Naive thymus-derived CD8-positive, alpha-beta T cell (primary cell): ENCODE measurements at places on chromosomes 5 and 9.
A peak's percentile ranks its signal among the peaks of the same experiment; 100 is the strongest.

DNA sequence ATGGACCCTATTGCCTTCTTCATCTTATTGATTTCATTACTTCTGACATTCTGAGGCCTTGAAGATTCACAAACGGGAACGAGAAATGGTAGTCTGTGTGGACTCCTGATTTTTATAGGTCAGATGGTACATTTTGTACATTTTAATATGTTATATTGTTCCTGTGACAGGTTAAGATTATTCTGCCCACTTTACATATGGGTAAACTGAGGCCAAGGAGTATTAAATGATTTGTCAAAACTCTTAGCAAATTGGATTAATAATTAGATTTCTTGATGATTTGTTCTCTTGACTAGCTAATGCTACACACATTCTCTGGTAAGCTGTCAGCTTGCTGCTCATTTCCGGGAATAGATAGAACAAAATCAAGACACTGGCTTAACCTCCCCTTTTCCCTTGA is 1.9 kb downstream of the FAM53C start:
- peak overlapping the region; percentile 94 for H3K27ac ChIP-seq
- H3K36me3 ChIP-seq = no peaks in the 10 kb centered on the region
- peaks cover 42% of the 10 kb centered on the region for H3K4me1 ChIP-seq

- peak overlapping the region; percentile 98 for H3K4me3 ChIP-seq
- peaks cover 9% of the 10 kb centered on the region for H3K4me1 ChIP-seq
- DNase-seq = no peak
- H3K27ac ChIP-seq = peak overlapping the region; percentile 92
- H3K27me3 ChIP-seq = peaks cover 1% of the 10 kb centered on the region
Observed at GRCh38 chr5:88503041-88503345, 234.3 kb upstream of the TMEM161B start.

DNA sequence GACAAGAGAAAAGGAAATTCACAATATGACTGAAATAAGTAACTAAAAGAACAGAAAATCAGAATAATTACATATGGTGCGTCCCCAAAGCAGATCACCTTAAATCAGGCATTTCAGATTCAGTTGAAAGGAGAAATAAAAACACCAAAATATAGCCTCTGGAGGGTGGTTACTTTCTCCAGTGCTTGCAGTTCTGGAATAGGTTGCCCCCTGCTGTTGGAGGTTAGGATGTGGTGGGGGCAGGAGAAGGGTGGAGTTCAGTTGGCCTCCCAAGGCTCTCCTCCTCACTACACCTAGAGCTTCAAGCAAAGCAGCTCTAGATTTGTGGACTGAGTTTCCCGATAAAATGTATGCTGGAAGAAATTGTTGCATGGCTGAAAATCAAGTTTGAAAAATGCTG is 338.2 kb upstream of the TLE4 start:
- peaks cover 8% of the 10 kb centered on the region for H3K27me3 ChIP-seq
- H3K27ac ChIP-seq = no peak overlapping the region
- H3K4me3 ChIP-seq = no peak overlapping the region
- no peaks in the 10 kb centered on the region for H3K36me3 ChIP-seq
- no peak for DNase-seq

DNA sequence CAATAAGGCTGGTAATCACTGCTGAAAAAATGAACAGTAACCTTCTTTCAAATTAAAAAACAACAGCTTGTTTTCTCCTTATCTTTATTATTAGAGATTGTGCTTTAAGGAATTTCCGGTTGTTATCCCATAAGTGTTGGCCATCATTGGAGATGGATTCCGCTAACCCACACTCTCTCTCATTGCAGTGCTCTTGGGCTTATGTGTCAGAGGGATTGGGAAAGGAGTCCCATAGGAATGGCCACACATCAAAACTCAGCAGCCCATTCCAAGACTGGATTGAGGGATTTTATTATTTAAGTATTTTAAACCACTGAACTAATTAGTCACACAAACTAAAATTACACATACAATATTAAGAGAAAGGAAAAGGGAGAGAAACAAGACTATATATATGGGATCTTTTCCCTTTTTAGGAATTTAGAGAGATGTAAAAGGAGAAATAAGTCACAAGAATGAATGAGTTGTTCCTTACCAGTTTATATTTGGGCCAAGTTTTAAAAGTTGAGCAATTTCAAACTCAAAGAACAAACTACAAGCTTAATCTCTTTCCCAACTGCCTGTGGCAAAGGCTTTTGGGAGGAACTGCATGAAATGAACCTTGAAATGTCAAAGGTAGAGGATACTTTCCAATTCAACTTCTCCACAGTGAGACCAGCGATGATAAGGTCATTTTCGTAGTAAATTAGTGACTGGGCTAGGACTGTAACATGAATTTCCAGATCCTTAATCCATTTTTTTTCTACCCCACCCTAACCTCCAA is 2.4 kb downstream of the SPINK6 start:
- peaks cover 2% of the 10 kb centered on the region for H3K27me3 ChIP-seq
- H3K4me3 ChIP-seq = no peak overlapping the region
- H3K36me3 ChIP-seq = no peaks in the 10 kb centered on the region
- no peaks in the 10 kb centered on the region for H3K4me1 ChIP-seq
- no peak overlapping the region for H3K27ac ChIP-seq

DNA sequence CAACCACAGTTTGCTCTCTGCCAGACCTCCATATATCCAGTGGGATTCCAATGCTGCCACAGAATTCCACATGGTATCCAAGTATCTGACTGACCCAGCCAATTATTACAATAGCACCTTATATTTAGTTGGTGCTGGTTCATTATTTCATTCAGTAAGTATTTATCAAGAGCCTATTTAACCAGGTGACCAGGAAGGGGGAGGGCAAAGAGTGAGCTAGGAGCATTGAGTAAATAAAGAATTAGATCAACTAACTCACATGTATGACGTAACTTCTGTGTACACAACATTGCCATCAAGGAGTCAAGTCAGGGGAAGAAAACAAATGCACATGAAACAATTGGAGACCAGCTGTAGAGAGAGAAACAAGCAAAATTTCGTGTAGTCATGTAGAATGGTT is 207.1 kb upstream of the PAPPA start:
- H3K4me3 ChIP-seq = no peak overlapping the region
- H3K36me3 ChIP-seq = no peaks in the 10 kb centered on the region
- DNase-seq = no peak
- no peaks in the 10 kb centered on the region for H3K4me1 ChIP-seq
- H3K27ac ChIP-seq = no peak overlapping the region
- peaks cover 12% of the 10 kb centered on the region for H3K27me3 ChIP-seq

- no peak for DNase-seq
- H3K4me1 ChIP-seq = peaks cover 67% of the 10 kb centered on the region
- no peak overlapping the region for H3K4me3 ChIP-seq
- no peak overlapping the region for H3K27ac ChIP-seq
- H3K27me3 ChIP-seq = no peaks in the 10 kb centered on the region
Observed at GRCh38 chr5:175681968-175682340, 24.1 kb downstream of the HRH2 start.

GRCh38 chr5:116329503-116329902 is 244.7 kb downstream of the COMMD10 start:
- no peaks in the 10 kb centered on the region for H3K27me3 ChIP-seq
- H3K4me3 ChIP-seq = no peak overlapping the region
- DNase-seq = no peak
- peaks cover 51% of the 10 kb centered on the region for H3K36me3 ChIP-seq
- H3K4me1 ChIP-seq = no peaks in the 10 kb centered on the region

DNA sequence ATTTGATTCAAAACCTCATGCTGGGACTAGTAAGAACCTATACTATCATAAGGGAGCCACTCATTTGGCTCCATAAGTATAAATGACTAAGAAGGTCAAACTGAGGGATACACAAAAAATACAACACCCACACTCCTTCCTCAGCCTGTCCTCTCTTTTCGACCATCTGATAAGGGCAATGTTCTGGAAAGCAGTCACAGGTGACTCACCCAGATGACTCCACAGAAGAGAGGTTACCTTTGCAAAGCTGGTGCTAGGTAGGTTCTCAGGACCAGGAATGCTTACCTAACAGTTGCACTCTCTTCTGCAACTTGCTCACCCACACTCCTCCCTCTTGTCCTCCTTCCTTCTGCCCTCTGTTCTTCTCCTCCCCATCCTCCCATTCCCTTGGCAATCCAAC is 32.9 kb downstream of the LHFPL2 start:
- no peak overlapping the region for H3K4me3 ChIP-seq
- H3K4me1 ChIP-seq = no peaks in the 10 kb centered on the region
- H3K36me3 ChIP-seq = no peaks in the 10 kb centered on the region
- no peak for DNase-seq
- H3K27me3 ChIP-seq = no peaks in the 10 kb centered on the region
- H3K27ac ChIP-seq = no peak overlapping the region

DNA sequence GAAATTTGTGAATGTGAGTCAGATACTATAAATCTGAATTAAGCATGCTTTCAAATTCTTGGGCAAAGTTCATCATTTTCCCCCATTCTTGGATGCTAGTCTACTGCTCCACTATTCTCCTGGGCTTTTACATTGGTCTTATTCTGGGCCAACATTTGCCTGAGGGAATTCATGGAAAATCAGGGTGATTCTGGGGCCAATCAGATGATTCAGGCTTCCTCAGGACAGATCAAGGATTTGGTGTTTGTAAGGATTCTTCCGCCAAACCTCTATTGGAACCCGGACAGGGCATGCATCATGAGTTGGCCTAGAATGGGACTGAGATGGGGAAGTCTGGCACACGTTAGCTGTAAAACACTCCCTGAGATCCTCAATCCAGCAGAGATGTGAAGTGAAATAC is 113.8 kb downstream of the MEF2C start:
- H3K27ac ChIP-seq = no peak overlapping the region
- no peak for DNase-seq
- H3K4me1 ChIP-seq = no peaks in the 10 kb centered on the region

DNA sequence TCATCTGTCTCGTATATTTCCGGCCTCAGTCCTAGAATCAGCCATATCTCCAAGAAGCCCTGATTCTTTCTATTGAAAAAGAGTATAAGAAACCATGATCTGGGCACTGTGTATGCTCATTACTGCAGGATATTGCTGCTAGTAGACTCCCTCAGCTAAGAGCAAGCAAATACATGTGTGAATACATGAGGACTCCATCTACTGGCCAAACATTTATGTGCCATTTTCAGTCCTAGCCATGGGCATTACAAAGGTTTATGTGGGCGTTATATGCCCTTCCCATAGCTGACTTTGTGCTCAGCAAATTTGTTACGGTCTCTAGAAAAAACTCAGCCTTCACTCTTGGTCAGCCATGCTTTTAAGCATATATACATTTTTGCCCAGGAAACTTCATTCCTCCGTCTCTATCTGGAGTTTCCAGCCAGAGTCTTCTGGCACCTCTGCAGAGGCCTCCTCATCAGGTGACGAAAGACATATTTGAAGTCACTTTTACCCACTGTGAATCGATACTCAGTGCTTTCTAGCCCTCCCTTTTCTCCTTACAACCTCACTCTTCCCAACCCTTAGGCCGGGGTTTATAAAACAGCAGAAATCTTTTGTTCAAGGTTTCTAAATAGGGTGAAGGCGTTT is 1495.6 kb upstream of the CDH6 start:
- no peak overlapping the region for H3K27ac ChIP-seq
- H3K36me3 ChIP-seq = no peaks in the 10 kb centered on the region
- H3K27me3 ChIP-seq = no peaks in the 10 kb centered on the region
- H3K4me1 ChIP-seq = no peaks in the 10 kb centered on the region
- no peak overlapping the region for H3K4me3 ChIP-seq

- no peak overlapping the region for H3K4me3 ChIP-seq
- H3K27ac ChIP-seq = no peak overlapping the region
- H3K27me3 ChIP-seq = no peaks in the 10 kb centered on the region
- H3K4me1 ChIP-seq = no peaks in the 10 kb centered on the region
Observed at GRCh38 chr9:16925426-16925825, 55.0 kb upstream of the BNC2 start.

DNA sequence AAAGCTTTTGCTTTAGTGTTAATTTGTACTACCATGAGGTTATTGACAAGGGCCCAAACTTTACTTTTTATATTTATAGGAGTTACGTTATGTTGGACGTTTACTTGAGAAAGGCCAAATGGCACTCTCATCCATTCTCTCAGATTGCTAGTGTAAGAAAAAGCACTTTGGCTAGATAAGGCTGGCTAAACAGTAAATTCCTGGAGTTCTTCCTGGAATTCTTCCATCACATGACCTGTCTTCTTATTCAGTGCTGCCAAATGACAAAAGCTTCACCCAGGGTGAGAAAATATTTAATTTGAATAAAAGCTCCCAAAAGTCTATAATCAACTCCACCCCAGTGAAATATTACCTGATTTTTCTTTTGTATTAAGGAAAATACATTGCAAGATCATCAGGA is 1568.9 kb upstream of the ACO1 start:
- H3K4me3 ChIP-seq = no peak overlapping the region
- no peaks in the 10 kb centered on the region for H3K4me1 ChIP-seq
- no peaks in the 10 kb centered on the region for H3K36me3 ChIP-seq
- H3K27ac ChIP-seq = no peak overlapping the region
- H3K27me3 ChIP-seq = no peaks in the 10 kb centered on the region

DNA sequence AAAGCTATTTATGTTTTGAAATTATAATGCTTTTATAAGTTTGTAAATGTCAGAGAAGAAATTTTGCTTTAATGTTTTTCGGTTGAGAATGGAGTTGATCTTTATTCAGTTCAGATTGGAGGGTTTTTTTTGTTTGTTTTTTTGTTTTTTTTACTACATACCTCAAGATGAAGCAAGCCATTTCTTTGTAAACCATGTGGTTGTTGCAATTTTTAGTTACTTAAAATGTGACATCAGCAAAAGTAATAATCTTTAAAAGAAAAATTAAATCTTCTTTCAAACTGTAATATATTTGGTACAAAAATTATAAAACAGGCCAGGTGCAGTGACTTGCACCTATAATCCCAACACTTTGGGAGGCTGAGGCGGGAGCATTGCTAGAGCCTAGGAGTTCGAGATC is 102.6 kb downstream of the CDC42SE2 start:
- H3K4me3 ChIP-seq = no peak overlapping the region
- DNase-seq = no peak
- no peaks in the 10 kb centered on the region for H3K27me3 ChIP-seq
- peak overlapping the region; percentile 65 for H3K27ac ChIP-seq

DNA sequence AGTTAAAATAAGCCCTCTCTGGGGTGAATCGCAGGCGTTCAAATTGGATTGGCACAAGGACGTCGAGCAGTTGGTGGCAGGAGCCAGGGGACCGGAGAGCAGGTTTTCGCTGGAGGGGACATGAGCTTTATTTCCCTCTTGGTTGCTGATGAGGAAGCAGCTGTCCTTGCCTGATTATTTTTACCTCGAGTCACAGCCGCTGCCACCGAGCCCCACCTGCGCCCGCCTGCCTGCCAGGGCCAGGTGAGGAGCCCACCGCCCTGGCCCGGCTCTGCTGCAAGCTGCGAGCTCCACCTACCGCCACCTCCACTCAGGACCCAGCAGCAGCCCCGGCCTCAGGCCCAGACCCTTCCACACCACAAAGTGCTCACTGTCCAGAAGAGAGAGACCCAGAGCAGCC is 9.0 kb upstream of the ADGRD2 start:
- no peaks in the 10 kb centered on the region for H3K4me1 ChIP-seq
- no peak overlapping the region for H3K27ac ChIP-seq
- DNase-seq = no peak
